Caudate nucleus (tissue), 63 donors: ENCODE measurements at places on chromosomes 12 and 14.

DNA sequence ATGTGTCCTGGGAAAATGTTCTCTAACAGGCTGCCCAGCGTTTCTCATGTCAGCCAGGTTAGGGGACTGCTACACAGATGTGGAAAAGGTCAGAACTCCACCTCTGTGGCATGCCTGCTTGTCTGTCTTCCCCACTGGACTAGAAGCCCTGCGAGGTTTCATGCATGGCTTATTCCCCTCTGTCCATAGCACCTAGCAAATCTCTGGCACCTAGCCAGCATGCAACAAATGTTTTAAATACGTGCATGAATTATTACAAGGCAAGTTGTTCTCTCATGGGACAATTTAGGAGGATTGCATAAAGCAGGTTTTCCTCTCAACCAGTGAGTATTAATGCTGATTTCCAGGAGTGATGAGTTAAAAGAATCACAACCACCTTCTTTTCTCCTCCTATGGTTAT lies 21.4 kb upstream of the KCNK13 start:
- DNase-seq = no peak

DNA sequence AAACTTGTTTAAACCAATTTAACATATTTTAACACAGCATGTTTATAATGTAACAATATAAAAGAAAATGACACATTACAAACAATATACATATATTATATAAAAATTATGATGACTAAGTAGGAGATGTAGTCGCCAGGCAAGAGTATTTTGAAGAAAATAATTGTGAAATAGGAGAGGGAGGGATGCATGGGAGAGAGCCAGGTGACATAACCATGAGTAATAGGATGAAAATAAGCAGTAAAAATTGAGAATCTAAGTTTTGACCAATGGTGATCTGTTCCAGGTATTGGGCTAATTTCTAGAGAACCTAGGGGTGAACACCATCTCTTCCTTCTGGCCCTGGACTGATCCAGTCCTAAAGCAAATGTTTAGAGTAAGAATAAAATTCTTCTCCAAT lies 315.2 kb upstream of the G2E3 start:
- DNase-seq = no peak

DNA sequence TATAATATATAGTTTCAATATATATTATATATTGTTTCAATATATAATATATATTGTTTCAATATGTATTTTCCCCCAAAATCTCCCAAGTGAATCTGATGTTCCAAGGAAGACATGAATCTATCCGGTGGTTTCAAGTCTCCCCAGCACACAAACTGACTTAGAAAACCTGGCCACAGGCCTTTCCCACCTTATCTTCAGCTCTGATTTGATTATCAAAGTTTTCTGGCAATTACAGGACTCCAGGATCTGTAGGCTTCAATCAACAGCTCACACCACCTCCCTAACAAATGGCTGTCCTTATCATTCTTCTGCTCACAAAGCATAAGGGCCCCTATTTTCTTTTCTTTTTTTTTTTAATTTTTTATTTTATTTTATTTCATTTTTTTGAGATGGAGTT lies 22.7 kb upstream of the SPTSSA start:
- DNase-seq = no peak

- DNase-seq = no peak
These were observed 41.6 kb upstream of the RIC8B start for GRCh38 chr12:106732890-106733289.

GRCh38 chr12:5924342-5924741 lies 20.7 kb downstream of the ANO2 start:
- DNase-seq = no peak

- no peak for DNase-seq
These were observed 72.9 kb downstream of the LMNTD1 start for GRCh38 chr12:25480145-25480544.

GRCh38 chr12:2722806-2723205 lies 72.0 kb upstream of the FKBP4 start:
- no peak for DNase-seq

DNA sequence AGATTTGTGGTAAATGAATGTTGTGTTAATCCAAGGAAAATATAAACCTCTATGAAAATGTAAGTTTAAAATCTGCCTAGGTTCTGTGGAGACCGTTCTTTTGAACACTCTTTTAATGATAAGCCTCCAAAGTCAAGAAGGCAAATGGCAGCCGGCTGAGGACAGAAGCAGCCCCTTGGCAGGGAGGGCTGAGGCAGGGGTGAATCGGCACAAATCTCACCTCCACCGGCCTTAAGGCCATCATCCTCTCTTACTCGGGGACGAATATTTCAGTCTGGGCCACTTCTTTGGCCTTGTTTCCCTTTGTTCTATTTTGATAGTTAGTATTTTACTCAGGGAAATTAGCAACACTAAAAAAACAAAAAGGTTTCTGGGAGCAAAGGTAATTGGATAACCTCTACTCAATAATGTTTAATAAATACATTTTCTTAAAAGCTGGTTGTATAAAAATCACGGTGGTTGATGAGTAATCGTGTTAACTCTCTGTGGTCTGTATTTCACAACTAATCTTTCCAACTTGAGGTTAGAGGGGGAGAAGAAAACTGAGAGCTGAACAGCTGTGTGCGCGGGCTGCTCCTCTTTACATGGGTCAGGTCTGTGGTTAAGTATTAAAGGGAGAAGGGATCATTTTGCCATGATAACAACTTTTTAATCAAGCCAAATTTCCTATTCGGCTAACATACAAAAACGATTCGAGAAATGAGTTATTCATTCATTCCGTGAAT lies 18.6 kb downstream of the LGMN start:
- DNase-seq = no peak

- DNase-seq = no peak
These were observed 3.5 kb downstream of the FOXG1 start for GRCh38 chr14:28770061-28770460.

- DNase-seq = no peak
These were observed 78.4 kb downstream of the MOK start for GRCh38 chr14:102226356-102227125.
